ENCODE measurements at places on chromosomes 11 and 22.

- DNase-seq, result no peak
Observed at GRCh38 chr11:124441081-124441480, 4.4 kb downstream of the OR8B8 start.

GRCh38 chr11:130891326-130891725 is 25.0 kb downstream of the SNX19 start:
- DNase-seq, result no peak

- no peak for DNase-seq
Observed at GRCh38 chr11:1008001-1008802, 28.3 kb downstream of the MUC6 start.

DNA sequence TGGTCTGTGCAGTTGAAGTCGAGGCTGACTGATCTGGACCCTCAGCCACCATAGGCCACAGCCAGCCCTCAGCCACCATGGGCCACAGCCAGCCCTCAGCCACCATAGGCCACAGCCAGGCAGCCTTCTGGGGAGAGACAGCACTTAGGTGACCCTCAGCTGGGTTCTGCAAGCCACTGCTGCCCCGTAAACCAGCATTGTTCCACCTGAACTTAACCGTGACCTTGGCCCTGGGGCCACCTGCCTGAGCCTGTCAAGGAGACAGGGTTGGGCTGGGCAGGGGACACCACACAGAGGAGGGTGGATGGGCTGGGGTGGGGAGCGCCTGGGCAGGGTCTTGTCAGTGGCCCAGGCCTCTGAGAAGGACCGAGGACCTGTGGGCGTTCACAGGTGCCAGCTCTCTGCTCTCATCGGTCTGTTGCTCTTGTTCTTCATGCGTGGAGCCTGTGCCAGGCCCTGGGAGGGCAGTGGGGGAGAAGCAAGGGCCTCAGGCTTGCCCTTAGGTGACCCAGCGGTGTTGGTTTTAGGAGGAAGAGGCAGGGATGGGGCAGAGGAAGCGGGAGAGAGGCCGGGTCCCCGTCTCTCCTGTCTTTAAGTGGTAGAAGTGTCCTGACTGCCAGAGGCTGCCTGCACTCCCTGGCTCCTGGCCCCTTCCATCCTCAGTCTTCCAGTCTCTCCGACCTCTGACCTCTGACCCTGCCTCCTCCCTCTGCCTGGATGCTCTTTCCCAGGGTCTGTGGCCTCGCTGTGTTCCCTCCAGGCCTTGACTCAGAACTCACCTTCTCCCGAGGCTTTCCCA is 36.9 kb downstream of the GRAMD4 start:
- DNase-seq, result no peak

- no peak for DNase-seq
Observed at GRCh38 chr22:20423906-20424551, 13.6 kb downstream of the SCARF2 start.

DNA sequence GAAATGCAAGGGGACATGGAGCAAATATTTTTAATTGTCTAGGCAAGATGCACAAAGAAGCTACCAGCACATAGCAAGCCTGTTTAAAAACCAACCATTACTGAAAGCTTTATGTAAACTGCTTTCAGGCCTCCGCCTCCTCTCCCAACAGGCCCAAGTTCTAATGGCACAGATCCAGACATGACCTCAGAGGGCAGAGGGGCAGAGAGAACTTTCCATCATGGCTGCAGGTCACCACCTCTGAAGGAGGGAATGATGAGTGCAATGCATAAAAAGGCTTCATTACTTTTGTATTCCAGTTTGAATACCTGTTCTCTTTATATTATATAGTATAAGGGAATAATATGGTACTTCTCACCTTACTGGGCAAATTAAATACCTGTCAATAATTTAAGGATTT is 15.2 kb downstream of the DDX17 start:
- DNase-seq, result no peak
